Stimulated activated CD8-positive, alpha-beta memory T cell treated with anti-CD3 and anti-CD28 coated beads, Interleukin-15, amount 100 ng/mL, for 24 hours (primary cell): ENCODE measurements at places on chromosomes 4 and X.
A peak's percentile ranks its signal among the peaks of the same experiment; 100 is the strongest.

GRCh38 chrX:19899217-19899788, 11.9 kb upstream of the SH3KBP1 start:
- DNase-seq = no peak

DNA sequence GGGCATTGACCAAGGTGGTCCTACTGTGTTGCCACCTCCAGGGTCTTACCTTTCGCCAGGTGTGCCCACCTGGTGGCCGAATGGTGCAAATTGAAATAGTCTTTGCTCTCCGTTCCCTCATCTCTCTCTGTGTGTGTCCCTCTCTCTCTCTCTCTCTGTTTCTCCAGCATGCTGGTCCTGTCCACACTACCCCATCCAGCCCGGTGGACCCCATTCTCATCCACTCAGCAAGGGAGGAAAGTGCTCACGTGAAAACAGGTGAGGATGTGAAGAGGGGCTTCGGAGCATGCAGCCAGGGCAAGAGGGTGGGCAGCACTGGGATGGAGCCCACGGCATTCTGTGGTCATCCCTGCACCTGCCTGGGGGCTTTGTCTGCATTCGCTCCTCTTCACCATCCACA, 150.1 kb downstream of the CRLF2 start:
- DNase-seq = no peak

DNA sequence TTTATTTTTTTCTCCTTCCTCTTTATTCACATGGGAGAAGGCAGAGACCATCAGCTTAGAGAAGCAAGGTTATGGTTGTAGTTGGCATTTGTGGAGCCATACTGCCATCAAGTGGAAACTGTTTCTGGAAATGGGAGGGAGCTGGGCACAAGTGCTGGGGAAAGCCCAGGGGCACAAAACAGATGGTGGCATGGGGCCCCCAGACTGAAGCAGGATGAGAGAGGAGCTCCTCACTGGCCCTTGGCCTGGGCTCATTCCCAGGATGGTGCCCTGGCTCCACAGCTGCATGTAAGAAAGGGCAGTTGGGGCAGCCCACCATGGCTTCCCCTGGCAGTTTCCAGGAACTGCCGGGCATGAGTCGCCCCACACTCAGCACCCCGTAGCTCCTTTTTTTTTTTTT, 59.2 kb downstream of the NBDY start:
- DNase-seq = no peak

- DNase-seq = no peak
Measured at GRCh38 chr4:151644622-151645021, 116.2 kb downstream of the GATB start.

- no peak for DNase-seq
Measured at GRCh38 chr4:145554691-145555090, 64.5 kb upstream of the MMAA start.

- no peak for DNase-seq
Measured at GRCh38 chr4:2480649-2481048, 11.7 kb downstream of the RNF4 start.

- no peak for DNase-seq
Measured at GRCh38 chrX:26442340-26442739, 226.4 kb downstream of the MAGEB5 start.

DNA sequence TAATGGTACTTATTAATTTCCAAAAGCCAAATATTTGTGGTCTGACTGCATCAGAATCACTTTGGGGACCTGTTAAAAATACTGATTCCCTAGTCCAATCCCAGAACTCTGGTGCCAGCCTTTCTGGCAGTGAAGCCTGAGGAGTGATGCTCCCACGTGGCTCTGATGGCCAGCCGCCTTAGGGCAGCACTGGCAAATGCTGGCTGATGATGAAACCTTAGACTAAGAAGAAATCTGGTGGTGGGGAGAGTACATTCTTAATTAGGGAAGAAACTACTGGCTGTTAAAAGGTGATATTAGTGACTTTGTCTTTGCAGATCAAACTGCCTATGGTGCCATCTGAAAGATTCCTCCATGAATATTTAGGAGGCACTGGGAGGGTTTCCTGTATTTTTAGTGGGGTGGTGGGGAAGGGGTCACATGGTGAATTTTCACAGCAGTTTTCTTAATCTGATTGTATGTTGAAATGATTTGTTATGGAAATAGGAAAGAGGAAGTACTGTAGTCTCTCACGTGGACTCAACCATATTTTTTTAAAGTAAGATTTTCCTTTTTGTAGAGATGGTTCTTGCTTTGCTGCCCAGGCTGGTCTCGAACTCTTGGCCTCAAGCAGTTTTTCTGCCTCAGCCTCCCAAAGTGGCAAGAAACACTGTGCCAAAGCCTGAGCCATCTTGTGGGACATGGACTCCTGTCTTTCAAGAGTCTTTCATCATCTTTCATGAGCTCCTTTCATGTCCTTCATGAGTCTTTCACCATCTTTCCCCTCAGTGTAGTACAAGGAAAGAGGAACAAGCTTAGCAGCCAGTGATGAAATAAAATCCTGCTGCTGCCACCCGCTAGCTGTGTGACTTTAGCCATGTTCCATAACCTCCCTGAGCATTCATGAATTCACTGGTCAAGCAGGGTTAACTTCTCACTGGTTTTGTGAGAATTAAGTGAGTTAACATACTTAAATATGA, 90.8 kb downstream of the ZNF330 start:
- no peak for DNase-seq

DNA sequence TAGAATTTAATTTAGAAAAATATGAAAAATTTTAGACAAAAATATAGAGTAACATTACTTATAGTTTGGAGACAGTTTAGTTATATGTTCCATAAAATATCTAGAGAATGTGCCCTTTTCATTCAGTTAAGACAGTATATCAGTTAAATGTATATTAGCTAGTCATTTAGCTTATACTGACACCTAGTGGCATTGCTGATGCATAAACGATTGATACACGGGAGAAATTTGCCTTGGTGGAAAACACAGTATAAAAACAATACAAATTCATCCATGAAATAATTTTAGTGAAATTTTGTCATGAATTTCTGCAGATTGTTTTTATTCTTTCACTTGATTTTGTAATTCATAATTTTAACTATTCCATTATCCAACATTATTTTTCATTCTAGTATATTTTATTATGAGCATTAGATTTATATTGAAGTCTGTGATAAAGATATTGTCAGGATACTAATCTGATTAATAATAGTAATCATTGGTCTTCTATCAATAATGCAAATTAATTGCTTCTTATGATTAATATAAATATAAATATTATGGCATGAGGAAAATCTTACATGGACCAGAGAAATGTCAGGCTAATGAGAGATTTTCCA, 219.0 kb downstream of the TLL1 start:
- no peak for DNase-seq

DNA sequence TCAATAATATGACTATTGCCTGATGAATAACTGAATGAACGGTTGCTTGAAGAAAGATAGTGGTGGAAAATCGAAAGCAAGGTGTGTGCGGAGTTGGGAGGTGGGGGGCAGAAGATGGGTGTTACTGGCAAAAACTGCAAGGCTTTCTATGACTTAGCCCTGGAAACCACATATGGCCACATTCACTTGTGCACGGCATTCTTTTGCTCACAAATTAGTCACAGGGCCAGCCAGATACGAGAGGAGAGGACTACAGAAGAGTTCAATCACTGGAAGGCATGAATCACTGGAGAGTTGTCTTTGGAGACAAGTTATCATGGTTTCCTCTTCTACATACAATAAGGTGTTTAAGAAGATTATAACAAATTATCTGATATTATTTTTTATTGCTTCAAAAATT, 626.5 kb upstream of the CPEB2 start:
- no peak for DNase-seq

GRCh38 chr4:146132445-146132844, 43.1 kb upstream of the LSM6 start:
- no peak for DNase-seq

GRCh38 chrX:15948318-15948660, 93.7 kb upstream of the AP1S2 start:
- DNase-seq = no peak

GRCh38 chrX:121949041-121949760, 901.8 kb downstream of the GLUD2 start:
- no peak for DNase-seq

- DNase-seq = no peak
Measured at GRCh38 chrX:44884944-44885343, 12.0 kb downstream of the KDM6A start.

- DNase-seq = no peak
Measured at GRCh38 chr4:23413631-23414030, 476.2 kb downstream of the PPARGC1A start.

- no peak for DNase-seq
Measured at GRCh38 chrX:38868941-38869401, 67.7 kb downstream of the MID1IP1 start.

DNA sequence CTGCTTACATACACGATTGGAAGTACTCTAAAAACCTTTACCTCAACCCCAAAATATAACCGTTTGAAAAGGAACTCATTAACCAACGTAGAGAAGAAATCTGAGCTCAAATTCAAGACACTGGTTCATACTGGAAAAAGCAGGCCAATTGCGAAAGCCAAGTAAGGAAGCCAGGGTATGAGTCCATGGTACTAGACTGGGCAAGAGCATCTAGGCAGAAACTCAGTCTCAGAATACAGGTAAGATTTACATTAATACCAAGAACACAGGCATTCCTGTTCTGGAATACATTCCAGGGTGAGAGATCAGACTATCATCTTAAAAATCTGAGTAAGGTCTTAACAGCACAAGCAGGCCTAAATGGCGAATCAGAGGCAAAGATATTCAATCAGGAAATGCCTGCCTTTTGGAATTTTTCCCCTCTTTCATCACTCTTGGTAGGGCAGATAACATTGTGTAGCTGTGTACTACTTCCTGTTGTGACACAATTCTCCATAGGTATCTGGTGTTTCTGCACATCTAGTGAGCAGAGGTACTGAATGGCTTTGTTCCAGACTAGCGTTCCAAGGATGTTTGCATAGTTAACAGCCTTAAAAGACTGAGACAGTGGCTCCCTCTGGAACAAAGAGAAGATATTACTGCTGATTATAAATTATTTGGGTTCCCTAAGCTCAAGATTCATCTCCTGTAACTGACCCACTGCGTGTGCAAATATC, 311.3 kb downstream of the PCDH19 start:
- no peak for DNase-seq

DNA sequence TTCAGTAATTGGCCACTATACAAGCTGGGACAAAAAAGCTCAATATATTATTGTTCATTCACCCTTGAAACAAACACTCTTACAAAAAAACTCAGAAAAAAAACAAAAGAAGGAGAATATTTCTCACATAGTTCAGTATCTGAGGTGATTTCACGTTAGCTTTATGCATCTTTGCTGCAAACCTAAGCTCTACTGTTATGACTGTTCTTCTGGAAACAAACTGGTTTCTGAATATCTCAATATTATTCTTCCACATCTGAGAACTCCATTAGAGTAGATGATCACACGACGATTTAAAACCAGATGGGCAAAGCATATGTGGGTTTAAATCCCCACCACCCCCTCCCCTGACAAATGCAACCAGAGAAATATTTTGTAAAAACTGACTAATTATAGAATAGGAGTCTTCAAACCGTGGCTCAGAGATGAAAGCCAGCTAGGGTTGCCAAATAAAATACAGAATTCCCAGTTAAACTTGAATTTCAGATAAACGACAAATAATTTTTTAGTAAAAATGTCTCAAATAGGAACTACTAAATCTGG, 182.0 kb upstream of the FAM241A start:
- DNase-seq = no peak

GRCh38 chrX:38346150-38346549, 6.3 kb upstream of the OTC start:
- DNase-seq = no peak

- DNase-seq = no peak
Measured at GRCh38 chr4:145840162-145840768, 98.4 kb downstream of the ZNF827 start.

DNA sequence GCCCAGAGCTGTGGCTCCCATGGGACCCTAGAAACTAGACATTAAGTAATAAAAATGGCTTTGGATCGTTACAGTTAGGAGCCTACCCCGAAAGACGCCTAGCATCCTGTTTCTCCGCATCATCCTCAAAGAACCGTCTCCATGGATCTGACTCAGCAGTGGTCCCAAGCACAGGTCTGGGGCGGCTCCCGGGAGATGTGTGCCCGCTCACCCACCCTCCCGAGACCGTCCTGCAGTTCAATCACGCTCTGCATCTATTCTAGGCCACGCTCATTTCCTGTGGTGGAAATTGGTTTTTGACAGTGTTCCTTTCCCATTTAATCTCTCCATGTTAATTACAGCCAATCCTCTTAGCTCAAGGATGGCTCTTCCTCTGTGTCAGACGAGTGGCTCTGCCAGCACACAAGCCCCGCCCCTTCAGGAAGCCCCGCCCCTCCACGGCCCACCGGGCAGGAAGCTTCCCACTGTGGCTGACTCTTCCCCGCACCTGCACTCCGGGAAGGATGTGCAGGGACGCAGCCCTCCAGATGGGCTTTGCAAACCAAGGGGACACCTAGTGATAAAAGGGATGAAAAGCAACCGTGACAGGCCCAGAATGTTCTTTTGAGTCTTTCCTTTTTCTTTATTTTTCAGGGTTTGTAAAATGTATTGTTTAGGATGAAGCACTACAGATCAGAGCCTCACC, 34.5 kb upstream of the HELT start:
- peak; percentile 42 for DNase-seq

DNA sequence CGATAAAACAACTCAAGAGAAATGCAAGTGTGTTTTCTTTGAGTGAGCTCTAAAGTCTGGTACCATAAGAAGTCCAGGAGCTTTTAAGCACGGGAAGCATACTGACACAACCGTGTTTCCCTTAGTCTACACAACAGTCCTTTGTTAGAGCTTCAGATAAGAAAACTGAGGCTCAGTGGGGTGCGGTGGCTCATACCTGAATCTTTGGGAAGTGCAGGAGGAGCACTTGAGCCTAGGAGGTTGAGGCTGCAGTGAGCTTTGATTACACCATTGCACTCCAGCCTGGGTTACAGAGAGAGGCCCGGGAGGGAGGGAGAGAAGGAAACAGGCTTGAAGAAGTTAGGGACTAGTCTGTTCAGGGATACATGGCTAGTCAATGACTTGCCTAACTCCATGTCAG, 21.9 kb downstream of the LEF1 start:
- no peak for DNase-seq

GRCh38 chr4:184897895-184898294, 72.1 kb upstream of the ACSL1 start:
- DNase-seq = no peak

DNA sequence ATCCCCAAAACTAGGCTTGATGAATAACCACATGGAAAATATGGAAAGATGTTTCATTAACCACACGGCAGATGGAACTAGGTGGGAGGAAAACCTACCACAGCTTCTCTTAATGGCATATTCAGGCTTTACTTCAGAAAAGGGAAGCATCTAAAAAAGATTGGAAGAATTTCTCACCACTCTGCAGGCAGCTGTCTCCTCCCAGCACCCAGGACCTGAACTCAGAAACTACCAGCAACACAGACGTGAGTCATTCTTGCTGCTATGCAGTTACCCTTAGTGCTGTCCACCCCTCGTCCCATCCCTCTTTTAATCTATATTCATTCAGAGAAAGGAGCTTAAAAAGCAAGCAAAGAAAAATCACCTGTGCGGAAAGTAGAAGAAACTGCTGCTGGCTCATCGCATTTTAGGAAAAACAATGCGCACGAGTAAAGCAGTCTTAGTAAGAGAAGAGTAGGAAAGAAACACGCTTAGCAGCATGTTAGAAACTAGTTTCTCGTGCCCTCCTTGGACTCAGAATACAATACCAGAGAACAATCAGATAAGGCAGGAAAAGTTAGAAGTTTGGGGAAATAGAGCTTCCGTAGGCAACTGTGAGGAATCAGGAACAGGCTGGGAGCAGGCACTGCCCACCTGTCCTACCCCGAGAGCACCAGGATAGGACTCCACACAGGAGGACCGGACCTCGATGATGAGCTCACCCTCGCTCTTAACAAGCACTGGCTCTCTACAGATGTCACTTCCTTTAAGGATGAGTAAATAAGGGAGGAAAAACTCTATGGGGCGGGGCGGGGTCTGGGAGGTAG, 48.1 kb upstream of the ENPP6 start:
- DNase-seq = no peak
